ENCODE measurements at places on chromosomes 6 and 20.

DNA sequence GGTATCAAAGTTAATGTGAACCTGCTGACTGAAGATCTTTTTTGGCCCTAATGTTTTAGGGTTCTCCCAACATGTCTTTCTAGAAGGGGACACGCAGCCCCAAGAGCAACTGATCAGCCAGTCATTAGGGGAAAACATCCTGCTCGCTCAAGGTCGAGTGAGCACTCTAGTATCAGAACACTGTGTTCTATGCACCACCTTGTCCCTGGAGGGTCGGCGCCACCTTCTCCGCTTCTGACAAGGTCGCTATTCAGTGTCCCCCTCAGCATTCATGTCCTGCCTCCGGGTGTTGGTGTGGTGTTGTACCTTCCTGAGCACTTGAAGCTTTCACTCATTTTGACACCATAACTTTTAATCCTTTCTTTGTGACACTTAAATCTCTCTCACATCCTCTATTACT lies 331.2 kb upstream of the KCNQ5 start:
- no peak for DNase-seq

GRCh38 chr6:148599967-148600426 lies 146.8 kb upstream of the UST start:
- DNase-seq: no peak

- DNase-seq: no peak
These were observed 195.2 kb upstream of the SASH1 start for GRCh38 chr6:148147463-148147830.

GRCh38 chr6:71886184-71887005 lies at the start of gene RIMS1:
RIMS1 (plus strand) TSS chr6:71886550; CDS start chr6:71887024, 474 bp downstream.
- peak; percentile 64 for DNase-seq

GRCh38 chr20:25019381-25020155 lies 27.0 kb upstream of the APMAP start:
- DNase-seq: no peak

DNA sequence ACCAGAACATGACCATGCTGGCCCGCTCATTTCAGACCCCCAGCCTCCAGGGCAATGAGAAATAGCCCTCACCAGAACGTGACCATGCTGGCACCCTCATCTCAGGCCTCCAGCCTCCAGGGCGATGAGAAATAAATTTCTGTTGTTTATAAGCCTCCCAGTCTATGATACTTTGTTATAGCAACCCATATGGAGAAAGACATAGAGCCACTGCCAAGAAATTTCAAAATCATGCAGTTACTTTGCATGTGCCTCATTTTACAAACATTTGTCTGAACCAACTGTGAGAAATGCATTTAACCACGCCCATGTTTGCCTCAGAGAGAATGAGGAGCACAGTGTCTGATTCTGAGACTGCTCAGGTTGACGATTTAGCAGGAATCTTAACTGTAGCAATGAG lies 15.5 kb downstream of the CYP39A1 start:
- DNase-seq: no peak

DNA sequence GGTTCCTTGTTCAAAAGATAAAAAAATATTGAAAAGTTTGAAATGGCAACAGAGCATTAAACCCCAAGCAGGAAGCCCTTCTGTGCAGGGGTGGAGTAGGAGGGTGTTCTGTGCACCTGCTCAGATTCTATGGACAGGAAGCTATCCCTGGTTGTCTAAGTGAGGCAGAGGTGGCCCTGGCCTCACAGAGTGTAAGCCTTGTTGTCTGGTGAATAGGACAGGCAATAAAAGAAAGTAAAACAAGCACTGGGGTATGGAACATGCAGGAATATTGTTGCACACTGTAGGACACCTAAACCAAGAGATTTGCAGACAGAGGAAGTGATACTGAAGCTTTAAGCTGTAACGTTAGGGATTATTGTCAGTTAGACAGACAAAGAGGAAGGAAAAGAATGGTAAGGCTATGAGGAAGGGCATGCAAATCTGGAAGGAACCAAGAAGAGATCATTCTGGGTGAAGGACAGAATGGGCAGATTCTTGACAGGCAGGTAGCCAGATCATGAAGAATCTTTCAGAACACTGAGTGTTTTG lies 66.8 kb downstream of the TBC1D7 start:
- no peak for DNase-seq

GRCh38 chr6:41190791-41191190 lies 10.2 kb downstream of the TREML2 start:
- DNase-seq: no peak

DNA sequence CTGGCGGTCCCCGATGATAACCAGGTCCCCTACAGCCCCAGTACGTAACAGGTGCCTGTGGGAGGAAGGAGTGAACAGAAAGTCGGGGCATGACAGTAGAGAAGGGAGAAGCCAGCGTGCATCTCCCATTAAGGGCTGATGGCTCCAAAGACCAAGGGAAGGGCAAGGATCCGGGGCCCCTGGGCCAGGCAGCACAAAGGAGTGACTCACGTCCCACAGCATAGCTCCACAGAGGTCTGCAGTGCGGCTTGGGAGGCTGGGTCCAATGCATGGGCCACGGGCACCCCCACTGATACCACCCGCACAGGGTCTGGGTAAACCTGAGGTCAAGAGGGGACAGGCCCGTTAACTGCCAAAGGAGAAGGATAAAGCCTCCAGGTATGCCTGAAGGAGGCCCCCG lies 10.3 kb downstream of the AARS2 start:
- DNase-seq: no peak

GRCh38 chr6:7921046-7921445 lies 10.5 kb upstream of the TXNDC5 start:
- no peak for DNase-seq
